Activated T-helper 2 cell treated with anti-CD3 and anti-CD28 coated beads, Interferon-gamma antibody, Interleukin-2, Interleukin-4, amounts not matched to agents 10 μg/mL and 5 μg/mL and 100 μg/mL, durations not matched to agents 14 hours and 24 hours and 36 hours (primary cell): ENCODE measurements at places on chromosomes 3 and 15.

DNA sequence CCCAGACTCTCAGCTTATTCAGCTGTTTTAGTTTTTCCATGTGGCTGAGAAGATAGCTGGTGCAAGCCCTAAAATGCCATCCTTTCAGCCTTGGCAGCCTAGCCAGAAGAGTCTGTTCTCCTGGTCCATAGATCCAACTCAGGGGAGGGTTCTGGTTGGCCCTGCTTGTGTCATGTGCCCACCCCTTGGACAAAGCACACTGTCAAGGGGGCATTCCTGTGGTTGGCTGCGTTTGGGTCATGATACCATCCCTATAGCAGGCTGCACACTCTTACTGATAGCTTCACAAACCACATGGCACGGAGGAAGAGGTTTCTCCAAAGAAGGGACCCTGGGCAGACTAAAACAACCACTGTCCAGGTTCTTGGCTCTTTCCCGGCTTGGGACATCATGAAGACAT is 8.4 kb upstream of the FSTL1 start:
- DNase-seq, result no peak

- DNase-seq, result no peak
Observed at GRCh38 chr3:58020783-58021071, 12.5 kb downstream of the FLNB start.

- DNase-seq, result no peak
Observed at GRCh38 chr15:60095711-60096110, 91.6 kb downstream of the FOXB1 start.

DNA sequence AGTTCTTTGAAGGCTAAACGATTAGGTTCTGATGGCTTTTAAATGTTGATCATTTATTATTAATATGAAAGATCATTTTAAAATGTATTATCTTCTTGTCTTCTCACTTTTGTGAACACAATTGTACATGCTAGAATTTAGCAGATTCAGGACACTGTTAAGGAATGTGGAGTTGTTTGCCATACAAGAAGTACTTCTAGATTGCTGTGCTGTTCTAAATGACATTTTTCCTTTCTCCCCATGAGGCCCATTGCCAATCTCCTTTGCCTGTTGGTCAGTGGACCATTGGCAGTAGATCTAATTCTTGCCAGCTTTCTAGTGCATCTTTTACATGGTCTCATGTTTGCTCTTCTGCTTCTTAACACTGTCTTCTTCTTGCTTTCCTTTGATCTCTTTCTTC is 242.3 kb downstream of the MECOM start:
- DNase-seq, result no peak

DNA sequence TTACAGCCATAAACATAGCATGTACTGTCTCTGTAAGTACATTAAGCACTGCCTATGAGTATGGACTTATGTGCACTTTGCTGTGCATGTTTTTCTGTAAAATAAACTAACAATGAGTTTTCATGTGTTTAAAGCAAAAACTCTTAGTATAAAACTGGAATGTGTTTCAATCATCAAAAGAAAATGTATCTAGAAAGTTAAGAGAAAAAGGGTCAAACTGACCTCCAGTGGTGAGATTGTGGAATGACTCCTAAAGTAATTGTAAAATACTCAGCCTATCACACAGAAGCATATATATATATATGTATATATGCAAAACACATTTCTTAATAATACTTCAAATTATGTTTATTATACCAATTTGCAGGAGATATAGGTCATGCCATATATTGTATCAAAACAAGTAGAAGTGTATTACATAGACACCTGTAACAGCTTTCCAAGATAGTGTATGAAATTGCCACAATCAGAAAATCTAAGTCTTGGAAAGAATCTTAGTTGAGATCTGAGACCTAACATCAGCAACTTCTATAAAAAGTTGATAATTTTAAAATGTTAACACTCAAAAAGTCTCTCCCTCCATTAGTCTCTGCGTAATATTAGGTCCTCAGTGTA is 199.6 kb downstream of the FMN1 start:
- DNase-seq, result no peak

DNA sequence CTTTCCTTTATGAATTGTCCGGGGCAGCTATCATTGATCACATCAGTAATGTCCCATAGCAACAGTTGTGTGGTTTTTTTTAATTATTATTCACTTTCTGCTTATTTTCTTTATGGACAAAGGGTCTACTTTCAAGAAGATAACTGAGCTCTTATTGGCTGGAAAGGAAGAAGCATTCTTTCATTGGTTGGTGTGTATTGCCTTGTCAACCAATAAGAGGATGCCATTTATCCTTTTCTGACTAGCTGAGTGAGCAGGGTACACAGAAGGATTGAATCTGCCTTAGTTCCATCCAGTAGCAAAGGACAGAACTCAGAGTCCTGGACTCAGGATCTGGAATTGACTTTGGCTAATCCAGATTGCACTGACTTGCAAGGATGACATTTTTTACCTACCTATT is 13.2 kb upstream of the AEN start:
- DNase-seq, result no peak

GRCh38 chr15:77531191-77532000 is 101.3 kb downstream of the LINGO1 start:
- DNase-seq, result no peak

- DNase-seq, result peak; percentile 68
Observed at GRCh38 chr3:50436114-50436674, 67.2 kb downstream of the CACNA2D2 start.

DNA sequence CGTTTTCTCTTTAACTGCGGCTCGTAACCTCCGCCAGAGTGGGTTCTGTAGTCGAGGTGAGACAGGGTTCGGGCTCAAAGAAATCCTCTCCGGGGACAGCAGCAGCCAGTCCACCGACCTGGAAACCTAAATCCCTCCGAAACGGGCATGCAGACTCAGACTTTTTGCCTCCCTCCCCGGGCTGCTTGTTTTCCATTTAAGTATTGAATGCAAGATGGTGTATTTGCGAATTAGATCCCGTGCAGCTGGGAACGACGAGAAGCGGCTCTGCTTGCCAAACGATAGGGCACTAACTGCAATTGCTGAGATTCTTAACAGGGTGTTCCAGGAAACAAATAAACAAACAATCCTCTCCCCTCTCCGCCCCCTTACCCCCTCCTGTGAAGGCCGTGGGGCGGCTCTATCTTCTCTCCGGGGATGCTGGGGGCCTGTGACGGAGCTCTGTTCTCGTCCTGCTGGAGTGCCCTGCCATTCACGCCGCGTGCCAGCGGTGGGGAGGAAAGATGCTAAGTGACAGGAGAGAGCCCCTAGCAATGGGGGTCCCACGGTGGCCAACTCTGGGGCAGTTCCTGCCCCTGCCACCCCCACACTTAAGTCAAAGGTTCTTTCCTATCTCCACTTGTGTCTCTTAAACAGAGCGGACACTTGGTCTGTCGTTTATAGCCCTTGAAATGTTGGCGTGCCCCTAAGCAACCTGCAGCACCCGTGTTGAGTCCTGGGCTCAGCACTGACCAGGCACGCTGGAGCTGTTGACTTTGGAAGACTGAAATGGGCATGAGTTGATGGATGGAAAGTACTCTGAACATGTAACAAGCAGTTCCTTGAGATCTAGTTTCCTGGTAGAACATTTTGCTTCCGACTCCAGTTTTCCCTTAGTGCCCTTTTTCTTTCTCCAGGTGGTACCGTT is 1.3 kb upstream of the ETV5 start:
- no peak for DNase-seq

DNA sequence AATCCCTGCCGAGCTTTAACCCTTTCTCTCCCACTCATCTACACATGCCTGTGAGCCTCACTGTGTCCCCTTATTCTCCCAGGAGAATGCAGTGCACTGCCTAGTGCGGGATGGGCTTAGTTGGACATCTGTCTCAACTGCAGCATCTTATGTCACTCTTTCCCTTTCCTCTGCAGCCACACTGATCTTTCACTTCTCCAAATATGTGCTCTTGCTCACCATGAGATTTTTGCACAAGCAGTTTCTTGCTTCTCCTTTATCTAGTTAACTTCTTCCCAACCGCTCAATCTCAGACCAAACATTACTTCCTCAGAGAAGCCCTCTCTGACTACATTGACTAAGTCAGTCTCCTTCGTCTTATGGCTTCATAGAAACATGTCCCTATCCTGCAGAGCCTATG is 292.3 kb downstream of the KBTBD8 start:
- no peak for DNase-seq

DNA sequence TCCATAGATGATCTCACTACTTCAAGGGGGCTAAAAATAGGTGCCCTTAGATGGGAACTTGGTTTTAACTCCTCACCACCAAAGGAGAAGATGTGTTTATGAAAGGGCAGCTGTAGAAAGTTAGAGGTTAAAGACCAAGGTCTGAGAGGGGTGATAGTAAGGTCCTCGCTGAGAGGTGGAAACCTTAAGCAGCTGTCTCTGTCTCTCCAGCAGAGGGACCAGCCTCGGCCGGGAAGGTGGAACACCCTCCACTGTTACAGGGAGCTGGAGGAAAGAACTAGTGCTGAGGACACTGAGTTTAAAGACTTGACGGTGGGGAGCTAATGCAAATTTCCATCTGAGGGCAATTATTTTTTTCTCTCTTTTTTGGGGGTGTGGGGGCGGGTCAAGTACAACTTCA is 8.9 kb upstream of the RLBP1 start:
- DNase-seq, result no peak

GRCh38 chr15:28110481-28110881 is 11.4 kb upstream of the OCA2 start:
- no peak for DNase-seq

- DNase-seq, result no peak
Observed at GRCh38 chr15:87955284-87955909, 301.1 kb downstream of the NTRK3 start.

- DNase-seq, result no peak
Observed at GRCh38 chr15:99320374-99321215, 69.3 kb downstream of the LRRC28 start.

- no peak for DNase-seq
Observed at GRCh38 chr3:151863611-151864010, 9.8 kb upstream of the SUCNR1 start.

DNA sequence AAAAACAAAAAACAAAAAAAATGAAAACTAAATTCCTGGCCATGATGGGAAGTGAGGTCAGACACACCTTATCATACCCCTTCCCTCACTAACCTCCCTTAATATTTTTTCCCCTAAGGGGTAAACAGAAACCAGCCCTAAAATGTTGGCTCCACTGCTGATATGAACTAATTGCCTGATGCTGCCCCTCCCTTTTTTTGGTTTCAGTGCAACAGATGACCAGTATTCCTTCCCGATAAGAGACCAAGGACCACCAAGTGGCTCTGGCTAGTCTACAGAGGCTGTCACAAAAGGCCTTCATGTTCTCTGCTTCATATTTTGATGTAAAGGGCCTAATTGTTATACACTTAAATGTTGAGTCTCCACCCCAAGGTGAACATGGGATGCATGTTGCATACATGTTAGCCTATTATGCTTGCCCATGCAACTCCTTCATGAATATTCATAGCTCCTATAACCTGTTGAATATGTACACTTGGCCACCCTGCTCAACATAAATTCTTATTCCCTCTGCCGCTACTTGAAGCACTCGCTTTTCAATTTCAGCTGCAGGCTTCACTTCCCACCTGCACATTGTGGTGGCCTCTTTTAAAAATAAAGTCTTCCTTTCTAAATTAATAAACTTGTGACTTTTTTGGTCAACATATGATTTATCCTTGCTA is 12.3 kb upstream of the STAC start:
- DNase-seq, result no peak

DNA sequence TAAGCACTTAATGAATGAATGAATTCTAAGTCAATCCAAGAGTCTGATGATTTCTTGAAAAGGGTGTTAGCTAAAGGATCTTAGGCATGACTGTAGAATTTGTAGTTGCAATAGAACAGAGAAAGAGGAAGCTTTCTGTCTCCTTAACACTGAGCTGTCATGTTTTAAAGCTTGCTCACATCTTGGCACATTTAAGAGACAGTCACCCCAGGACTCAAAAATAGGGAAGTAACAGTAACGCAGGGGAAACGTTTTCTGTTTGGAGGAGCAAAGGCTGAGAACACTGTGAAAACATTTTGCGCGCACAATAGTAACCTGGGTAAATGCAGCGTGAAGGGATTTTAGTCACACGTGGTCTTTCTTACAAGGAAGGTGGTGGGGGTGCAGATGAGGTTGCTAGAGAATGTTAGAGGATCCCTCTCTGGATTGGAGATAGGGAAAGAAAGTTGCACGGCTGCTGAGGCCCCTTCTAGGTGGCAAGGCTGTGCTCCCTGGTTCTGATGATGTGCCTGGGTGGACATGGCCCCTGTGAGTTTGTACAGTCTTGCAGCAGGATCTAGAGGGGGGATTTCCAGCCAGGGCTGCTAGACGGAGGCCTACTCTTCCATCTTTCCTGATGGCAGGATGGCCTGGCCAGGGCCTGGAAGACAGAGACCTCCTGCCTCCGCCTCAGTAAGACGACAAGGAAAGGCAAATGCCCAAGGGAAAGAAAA is 12.0 kb downstream of the STARD5 start:
- no peak for DNase-seq

DNA sequence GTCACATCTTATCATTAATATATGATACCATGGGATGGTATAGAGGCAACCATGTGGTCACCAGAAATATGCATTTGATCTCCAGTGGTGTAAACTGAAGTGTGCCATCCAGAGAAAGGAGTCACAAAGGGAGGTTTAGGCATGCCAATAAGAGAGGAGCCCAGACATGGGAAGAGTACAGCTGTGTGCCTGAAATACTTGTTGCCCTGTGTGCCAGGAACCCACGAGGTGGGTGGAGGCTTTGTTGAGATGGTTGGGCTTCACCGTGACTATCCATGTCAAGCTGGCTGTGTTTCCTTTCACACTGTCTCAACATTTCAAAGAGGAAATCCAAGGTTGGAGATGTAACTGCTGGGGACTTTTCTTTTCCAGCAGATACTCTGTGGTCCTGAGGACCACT is 43.5 kb downstream of the CACNA2D3 start:
- no peak for DNase-seq

DNA sequence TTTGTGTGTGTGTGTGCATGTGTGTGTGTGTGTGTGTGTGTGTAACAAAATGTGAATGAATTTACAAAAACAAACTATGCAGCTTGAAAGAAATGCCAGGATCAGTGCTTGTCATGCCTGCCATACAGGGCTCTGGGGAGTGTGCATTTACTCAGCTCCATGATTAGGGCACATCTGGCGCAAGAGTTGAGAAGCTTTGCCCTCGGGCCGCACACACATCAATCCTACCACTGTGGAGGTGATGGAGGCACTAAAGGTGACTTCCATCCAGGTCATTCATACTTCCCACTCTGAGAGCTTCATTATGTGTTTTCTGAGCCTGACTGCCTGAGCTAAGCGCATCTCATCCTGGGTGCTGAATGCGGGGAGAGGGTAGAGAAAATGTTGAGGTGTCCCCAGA is 72.0 kb upstream of the ZBED2 start:
- DNase-seq, result no peak

- no peak for DNase-seq
Observed at GRCh38 chr15:62641825-62642224, 400.7 kb upstream of the TPM1 start.

DNA sequence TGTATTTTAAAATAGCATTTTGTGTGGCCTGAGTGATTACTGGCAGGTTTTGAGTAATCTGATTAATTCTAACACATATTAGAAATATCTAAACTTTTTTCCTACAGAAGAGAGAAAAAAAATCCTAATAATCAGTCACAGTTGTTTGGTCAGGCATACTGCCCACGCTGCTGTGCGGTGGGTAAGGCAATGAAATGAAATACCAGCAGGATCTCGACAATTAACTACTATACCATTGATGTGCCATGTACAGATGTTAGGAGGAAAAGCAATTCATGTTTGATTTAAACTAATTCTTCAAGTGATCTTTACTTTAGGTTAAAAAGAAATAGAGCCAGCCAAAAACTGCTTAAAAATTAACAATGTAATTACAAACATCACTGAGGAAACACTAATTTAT is 5.2 kb downstream of the GRAMD2A start:
- no peak for DNase-seq

- no peak for DNase-seq
Observed at GRCh38 chr3:65945953-65946352, 92.8 kb downstream of the MAGI1 start.
